ENCODE measurements at places on chromosomes 6 and 20.

DNA sequence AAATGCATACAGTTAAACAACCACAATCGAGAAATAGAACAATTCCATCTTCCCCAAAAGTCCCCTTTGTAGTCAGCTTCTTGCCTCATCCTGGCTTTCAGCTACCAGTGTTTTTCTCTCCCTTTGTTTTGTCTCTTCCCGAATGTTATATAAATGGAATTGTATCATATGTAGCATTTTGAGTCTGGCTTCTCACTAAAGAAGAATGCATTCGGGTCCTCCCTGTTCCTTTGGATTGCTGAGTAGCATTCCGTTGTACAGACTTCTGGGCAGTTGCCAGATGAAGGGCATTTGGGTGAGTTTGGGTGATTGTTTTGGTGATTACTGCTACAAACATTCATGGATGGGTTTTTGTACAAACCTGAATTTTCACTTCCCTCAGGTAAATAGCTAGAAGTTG lies 27.8 kb downstream of the PRPH2 start:
- DNase-seq, result no peak

GRCh38 chr20:11790046-11790445 lies 127.6 kb upstream of the BTBD3 start:
- no peak for DNase-seq

GRCh38 chr20:42267793-42268384 lies 649.7 kb upstream of the CHD6 start:
- DNase-seq, result peak; percentile 9

DNA sequence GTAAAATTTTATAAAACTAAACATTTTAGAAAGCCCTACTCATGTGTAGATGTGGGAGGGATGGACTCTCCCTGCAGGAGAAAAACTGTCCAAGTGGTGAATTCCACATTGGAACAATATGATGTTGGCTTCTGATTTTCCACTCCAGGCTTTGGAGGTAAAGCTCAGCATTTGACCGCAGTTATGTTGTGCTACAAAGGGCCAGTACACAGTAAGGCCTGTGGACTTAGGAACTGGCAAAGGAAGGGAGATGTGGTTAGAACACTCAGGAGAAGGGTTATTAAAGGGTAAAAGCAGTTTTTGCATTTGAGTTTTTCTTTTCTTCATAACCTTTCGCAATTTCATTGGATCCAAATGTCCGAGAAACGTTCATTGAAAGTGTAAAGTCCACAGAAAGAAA lies 150.3 kb upstream of the SASH1 start:
- no peak for DNase-seq

- no peak for DNase-seq
Observed at GRCh38 chr6:112909781-112910180, 562.7 kb downstream of the RFPL4B start.

DNA sequence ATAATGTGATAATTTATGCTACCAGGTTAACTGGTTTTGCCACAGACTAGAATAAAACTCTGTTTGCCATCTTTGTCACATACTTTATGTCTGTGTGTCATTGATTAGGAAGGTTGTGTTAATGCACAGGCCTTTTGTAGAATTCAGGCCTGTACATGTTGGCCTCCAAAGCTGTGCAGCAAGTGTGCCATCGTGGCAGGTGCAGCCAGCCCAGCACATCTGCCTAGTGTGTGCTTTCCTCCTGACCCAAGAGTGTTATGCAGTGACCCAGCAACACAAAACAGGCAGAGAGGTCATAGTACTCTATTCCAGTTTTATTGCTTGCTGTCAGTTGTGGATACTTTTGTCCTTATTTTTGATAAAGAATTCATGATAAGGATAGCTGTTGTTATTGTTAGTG lies 3.7 kb downstream of the MAP3K4 start:
- DNase-seq, result peak; percentile 13

- DNase-seq, result no peak
Observed at GRCh38 chr6:166419717-166420116, 37.0 kb upstream of the MPC1 start.

DNA sequence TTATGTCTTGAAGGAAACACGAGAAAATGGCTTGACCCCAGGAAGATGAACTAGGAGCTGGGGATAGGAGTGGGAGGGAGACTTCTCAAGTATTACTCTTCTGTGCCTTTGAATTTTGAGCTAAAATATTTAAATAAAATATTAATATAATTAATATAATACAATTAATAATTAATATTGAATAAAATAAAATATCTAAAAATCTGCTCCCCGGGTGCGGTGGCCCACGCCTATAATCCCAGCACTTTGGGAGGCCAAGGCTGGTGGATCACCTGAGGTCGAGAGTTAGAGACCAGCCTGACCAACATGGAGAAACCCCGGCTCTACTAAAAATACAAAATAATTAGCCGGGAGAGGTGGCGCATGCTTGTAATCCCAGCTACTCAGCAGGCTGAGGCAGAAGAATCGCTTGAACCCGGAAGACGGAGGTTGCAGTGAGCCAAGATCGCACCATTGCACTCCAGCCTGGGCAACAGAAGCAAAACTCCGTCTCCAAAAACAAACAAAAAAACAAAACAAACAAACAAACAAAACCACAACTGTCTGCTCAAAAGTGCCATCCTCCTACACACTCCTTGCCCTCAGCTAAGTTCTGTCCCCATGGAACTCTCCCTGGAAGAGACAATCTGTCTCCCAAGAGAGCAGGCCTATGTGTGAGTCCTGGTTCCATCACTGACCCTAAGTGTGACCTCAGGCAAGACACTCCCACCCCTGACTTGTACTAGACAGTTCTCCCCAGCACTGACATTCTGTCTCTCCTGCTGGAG lies 13.7 kb upstream of the TRIB3 start:
- DNase-seq, result no peak

- peak; percentile 59 for DNase-seq
Observed at GRCh38 chr6:25652007-25652515, at the start of gene SCGN. Gene SCGN (plus strand): TSS chr6:25652215. CDS start chr6:25652404, 189 bp downstream.

GRCh38 chr20:24785141-24786110 lies 163.6 kb upstream of the CST7 start:
- no peak for DNase-seq

DNA sequence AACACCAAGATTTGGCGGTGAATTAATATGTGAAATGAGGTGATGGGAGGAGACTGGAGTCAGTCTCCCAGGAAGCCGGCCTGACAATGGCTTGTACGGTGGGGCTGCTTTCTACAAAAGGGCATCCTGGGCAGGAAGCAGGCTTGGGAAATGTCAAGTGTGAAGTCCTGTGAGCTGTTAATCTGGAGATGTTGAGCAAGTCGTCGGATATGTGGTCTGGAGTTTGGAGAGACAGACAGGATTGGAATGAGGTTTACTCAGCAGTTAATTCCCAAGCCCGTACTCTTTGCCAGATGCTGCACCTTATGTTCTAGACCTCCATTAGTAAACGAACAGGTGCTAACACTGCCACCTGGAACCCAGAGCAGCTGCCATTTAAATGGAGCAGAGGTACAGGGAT lies 107.7 kb upstream of the FOXC1 start:
- DNase-seq, result no peak

DNA sequence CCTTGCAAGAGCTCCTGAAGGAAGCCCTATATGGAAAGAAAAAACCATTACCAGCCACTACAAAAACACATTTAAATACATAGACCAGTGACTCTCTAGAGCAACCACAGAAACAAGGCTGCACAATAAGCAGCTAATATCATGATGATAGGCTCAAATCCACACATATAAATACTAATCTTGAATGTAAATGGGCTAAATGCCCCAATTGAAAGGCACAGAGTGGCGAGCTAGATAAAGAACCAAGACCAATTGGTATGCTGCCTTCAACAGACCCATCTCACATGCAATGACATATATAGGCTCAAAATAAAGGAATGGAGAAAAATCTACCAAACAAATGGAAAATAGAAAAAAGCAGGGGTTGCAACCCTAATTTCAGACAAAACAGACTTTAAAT lies 153.0 kb downstream of the LRRC1 start:
- no peak for DNase-seq

DNA sequence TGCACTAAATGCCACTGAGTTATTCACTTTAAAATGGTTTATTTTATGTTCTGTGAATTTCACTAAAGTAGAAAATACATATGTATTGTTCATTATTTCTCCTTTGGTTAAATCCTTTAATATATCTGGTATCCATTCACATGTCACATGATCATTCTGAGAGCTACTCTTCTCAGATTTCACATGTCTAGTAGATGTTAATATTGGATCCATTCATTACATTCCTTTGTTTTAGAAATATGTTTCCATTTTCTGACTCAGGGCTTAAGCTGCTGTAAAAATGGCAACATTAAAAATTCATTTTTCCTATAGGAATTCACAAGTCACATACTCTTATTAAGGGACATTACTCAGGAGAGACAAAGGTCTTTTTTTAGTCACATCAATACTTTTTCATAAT lies 205.4 kb downstream of the ZFAND3 start:
- DNase-seq, result no peak

- no peak for DNase-seq
Observed at GRCh38 chr6:3771407-3772011, 20.0 kb upstream of the PXDC1 start.

DNA sequence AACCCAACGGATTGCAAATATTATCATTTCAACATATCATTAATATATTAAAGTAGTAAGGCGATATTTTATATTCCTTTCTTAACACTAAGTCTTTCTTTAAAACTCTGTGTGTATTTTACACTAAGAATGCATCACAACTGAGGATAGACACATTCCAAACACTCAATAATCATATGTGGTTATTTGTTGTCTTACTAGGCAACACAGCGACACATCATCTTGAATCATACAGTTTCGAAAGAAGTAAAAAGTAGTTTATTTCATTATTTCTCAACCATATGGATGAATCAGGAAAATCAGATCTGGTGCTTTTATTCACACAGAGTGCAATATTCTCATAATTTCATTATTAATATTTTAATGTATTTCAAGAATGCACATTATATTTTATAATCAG lies 662.4 kb downstream of the EPHA7 start:
- DNase-seq, result no peak

- DNase-seq, result no peak
Observed at GRCh38 chr6:41439524-41440418, 104.4 kb downstream of the NCR2 start.

GRCh38 chr20:13510837-13511488 lies 127.8 kb downstream of the TASP1 start:
- DNase-seq, result no peak

DNA sequence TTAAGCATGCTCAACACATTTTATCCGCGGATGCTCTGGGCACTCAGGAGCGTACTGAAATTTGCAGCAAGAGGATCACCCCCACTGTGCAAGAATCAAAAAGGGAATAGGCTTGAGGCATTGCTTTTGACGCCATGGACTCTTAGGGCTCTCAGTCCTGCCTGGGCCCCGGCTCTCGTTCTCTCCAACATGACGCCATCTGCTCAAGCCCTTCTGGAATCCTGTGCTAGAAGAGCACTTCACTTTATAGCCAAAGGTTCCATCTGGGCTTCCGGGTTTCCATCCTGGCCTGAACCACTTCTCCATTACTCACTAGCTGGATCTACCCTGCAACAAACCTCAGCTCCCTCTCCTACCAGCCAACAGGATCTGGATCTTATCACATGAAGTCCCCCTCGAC lies 105.3 kb downstream of the FOXF2 start:
- no peak for DNase-seq

DNA sequence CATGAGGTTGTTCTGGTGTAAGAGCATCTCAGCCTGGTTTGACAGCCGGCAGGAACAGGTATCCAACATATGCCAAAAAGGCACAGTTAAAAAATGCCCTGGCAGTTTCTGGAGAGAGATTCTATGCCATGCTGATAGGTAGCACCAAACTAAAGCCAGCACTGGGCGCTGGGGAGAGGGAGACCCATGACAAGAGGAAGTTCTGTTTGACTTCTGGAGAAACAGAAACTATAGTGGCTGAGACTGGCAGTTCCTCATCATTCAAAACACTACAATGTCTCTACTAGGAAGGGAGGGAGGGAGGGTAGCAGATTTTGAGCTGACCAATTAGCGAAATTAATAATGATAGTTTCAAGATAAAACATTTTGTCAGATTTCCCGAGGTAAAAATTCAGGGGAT lies 174.1 kb downstream of the ADAT2 start:
- DNase-seq, result no peak

- DNase-seq, result no peak
Observed at GRCh38 chr20:4766631-4767030, 44.9 kb downstream of the PRND start.

DNA sequence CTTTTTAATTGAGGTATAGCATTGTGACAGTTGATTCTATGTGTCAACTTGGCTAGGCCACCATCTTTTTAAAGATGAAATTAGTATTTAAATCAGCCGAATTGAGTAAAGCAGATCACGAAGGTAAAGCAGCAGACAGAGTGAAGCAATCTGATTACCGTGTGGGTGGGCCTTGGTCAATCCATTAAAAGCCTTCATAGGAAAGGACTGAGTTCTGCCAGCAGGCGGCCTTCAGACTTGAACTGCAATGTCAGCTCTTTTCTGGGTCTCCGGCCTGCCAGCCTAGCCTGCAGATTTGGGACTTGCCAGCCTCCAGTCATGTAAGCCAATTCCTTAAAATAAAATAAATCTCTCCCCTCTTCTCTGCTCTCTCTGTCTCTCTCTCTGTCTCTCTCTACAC lies 22.4 kb upstream of the TGM2 start:
- no peak for DNase-seq

DNA sequence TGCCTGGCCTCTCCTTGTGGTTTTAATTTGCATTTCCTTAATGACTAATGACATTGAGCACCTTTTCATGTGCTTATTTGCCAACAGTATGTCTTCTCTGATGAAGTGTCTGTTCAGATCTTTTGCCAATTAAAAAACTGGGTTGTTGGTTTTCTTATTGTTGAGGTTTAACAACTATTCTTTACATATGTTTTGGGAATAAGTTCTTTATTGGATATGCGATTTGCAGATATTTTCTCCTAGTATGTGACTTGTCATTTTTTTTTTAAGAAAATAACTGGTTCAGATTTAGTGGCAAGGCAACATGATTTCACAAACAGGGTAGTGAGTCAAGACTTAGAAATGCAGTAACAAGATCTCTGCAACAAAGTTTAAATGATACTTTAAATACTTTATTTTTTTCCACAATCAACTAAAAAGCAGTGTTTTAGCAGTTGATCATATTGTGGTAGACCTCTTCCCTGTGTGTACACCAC lies 67.8 kb downstream of the TIAM2 start:
- DNase-seq, result no peak

All from NCI-H1417 (cell line).